ENCODE measurements at places on chromosomes 1 and 21.

DNA sequence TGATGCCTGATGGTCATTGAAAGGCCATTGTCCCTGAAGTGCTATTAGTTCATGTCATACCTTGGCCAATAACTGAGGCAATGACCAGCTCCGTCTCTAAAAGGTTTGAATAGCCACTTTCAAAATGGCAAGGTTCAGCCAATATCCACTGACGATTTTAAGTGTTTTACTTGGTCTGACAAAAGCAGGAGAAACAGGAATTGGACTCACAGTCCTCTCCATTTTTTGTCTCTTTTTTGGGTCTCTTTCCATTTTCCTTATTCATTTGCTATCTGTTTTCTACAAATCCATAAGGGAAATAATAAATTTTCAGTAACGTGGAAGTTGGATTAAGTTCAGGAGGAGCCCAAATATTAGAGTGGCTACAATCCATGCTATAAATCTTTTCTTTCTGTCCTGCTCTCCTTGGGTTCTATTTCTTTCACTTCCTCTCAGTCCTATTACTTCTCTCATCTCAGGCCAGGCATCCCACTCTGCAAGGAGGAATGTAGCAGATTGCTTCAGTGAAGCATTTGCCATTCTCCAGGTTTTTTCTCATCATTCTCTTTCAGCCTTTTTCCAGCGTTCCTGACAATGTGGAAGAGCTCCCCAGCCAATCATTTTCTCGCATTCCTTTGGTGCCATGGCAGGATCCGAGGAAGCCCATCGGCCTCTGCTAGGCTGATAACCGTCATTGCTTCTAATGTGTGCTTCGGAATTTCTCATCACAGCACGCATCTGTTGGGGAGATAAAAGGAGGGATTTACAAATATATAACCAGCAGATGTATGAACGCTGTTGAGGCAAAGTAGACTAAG, 414.5 kb downstream of the ADGRL2 start:
- no peak for DNase-seq

DNA sequence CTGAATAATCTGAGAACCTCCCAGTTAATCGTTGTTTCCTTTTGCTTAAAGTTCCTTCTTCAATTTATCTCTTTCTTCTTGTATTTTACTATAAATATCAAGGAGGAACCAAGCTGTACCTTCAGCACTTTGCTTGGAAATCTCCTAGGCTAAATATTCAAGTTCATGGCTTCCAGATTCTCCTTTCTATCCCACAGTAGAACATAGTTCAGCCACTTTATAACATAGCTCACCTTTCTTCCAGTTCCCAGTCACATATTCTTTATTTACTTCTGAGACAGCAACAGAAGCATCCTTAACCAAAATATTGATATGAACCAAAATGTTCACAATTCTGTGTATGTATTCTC, 11.0 kb downstream of the ZMYM4 start:
- no peak for DNase-seq

DNA sequence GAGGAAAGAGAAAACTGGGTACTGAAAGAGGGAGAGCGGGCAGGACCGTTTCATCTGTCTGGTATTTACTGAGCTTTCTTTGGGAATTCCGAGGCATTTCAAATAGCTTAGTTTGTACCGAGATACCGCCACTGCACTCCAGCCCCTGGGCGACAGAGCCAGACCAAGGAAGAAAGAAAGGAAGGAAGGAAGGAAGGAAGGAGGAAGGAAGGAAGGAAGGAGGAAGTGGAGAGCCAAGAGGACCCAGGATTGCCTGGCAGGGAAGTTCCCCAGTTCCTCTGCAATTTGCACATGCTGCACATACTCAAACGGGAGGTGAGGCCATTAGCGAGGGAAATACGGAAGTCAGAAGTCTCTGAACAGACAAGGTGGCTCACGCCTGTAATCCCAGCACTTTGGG, 961 bp upstream of the FUCA1 start:
- no peak for DNase-seq

DNA sequence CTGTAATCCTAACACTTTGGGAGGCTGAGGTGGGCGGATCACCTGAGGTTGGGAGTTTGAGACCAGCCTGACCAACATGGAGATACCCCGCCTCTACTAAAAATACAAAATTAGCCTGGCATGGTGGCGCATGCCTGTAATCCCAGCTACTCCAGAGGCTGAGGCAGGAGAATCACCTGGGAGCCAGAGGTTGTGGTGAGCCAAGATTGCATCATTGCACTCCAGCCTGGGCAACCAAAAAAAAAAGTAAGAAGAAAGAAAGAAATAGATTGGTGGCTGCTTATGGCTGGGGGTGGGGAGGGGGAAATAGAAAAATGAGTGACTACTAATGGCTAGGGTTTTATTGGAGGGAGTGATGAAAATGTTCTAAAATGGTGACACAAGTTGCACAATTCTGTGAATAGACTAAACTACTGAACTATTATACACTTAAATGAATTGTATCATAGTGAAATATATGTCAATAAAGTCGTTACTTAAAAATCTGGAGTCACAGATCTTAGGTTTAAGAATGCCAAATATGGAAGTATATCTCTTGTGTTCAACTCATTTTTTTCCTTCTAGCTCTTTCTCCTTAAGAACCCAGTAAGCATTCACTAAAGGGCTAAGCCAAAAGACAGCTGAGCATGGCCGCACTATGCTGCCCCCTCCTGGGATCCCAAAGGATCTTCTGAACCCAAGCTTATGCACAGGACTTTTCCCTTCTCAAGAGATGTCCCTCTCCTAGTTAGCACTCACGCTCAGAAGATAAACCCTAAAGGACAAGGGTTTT, 3.2 kb upstream of the NPL start:
- peak; percentile 7 for DNase-seq

DNA sequence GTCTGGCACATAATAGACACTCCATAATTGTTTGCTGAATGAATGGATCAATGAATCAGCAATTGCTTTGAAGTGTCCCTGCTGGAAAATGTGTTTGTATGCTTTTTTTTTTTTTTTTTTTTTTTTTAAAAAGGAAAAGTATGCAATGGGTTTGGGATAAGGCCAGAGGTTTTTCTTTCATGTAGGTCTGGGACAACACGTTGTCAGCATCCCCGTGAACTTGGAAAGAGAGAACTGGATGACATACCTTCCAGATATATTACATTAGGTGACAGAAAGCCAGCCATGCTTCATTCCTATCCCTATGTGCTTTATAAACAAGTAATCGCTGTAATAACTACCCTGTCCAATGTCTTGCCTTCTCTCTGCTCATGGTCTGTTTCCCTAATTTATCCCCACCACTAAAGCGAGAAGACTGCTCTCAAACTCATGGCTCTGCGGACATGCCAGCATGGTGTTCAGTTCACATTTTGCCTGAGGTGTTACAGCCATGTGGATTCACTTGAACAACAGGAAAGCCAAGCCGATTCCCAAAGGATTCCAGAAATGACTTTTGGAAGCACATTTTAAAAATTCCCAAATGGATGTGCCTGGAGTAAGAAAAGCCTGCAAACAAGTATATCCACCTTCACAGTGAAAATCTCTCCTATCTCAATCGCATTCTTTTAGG, 34.8 kb upstream of the GREM2 start:
- DNase-seq, result no peak

DNA sequence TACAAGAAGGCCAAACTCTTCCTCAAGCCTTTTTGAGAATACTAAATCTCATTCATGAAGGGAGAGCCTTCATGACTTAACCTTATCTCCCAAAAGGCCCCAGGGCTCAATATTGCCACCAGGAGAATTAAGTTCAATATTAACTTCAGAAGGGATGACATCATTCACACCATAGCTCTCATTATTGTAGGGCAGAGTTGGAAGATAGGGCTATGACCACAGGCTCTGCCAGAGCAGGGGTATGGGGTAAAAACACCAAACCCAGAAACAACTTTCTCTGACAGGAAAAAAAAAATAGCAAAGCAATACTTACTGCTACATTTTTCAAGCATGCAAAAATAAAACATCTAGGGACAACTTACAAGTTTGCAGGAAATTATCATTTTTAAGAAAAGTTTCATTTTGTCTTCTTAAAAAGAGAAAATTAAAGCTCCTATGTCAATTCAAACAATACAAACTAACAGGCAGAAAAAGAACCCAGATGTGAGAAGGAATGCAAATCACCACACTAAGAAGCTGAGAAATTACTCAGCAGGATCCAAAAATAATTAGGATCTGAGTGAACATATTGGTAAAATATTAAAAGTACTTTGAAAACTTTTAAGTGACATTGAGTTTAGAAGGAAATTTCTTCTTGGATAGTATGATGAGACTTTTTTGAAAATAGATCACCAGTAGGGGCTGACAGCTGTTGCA, 1156.5 kb downstream of the NCAM2 start:
- DNase-seq, result no peak

DNA sequence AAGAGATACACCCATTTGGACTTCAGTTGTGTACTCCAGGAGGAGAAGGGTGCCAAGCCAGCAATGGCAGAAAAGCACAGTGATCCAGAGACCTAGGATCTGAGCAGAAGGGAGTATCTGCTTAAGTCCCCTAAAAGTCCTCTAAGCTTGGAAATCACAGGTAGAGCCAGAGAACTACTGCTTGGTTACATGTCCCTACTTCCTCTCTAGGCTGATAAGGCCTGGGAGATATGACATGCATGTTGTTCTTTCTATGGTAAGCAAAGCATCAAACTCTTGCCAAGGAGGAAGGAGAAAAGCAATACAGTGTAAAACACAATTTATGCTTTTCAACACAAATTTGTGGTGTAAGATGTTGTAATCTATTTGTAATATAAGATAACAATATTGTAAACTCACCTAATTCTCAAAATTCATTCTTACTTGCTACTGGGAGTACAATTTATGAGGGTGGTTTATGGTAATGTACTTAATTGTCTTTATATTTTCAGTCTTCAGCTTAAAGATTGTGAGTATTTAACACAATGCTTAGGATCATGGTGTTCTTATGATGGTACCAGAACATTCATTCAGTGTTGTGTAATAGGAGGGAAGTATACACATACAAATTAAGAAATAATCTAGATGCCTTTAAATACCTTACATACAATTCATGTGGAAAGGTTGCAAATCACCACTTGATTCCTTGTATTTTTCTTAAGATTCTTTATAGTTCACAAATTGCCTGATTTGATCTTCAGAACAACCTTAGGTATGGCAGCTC, 49.1 kb upstream of the GNG12 start:
- DNase-seq, result no peak

GRCh38 chr21:25300632-25301031, 306.6 kb downstream of the MRPL39 start:
- no peak for DNase-seq

DNA sequence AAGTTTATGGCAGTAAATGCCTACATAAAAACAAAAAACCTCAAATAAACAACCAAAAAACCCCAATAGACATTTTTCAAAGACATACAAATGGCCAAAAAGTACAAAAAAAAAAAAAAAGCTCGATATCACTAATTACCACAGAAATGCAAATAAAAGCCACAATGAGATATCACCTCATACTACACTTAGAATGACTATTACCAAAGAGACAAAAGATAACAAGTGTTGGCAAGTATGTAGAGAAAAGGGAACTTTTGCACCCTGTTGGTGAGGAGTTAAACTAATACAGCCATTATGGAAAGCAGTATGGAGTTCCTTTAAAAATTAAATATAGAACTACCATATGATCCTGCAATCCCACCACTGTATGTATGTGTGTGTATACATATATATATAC, 21.1 kb downstream of the SLC25A24 start:
- no peak for DNase-seq

DNA sequence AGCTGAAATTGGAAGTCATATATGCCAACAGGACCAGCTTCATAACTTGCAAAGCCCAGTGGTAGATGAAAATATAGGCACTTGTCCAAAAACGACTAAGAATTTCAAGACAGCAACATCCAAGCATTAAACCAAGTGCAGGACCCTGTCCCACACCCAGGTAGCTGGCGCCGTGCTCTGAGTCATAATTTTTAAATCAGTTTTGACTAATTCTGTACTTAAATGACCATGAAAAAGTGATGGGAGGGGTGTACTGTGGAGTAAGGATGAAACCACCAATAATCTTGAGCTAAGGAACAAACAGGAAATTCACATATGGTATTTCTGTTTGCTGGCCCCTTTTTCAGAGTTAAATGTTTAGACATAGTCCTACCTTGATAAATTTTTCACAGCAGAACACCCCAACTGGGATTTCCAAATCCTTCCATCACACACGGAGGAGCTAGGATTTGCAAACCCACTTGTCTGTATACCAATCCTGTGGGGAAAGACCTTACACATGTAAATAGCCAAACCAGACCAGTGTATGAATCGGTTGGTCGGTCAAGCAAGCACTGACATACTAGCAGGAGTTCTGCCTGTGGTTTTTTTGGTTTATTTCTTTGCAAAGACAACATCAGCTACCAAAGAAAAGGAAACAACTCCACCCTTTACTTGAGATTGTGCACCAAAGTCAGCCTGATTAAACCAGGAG, 235.7 kb upstream of the RAB4A start:
- DNase-seq, result no peak

- DNase-seq, result no peak
Measured at GRCh38 chr1:53576866-53577760, 117.9 kb downstream of the DMRTB1 start.

DNA sequence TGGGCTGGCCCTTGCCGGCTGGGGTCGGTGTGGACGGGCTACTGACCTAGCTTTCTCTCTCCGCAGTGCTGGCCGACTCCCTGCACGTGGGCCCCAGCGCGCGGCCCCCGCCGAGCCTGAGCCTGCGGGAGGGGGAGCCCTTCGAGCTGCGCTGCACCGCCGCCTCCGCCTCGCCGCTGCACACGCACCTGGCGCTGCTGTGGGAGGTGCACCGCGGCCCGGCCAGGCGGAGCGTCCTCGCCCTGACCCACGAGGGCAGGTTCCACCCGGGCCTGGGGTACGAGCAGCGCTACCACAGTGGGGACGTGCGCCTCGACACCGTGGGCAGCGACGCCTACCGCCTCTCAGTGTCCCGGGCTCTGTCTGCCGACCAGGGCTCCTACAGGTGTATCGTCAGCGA, 34.9 kb downstream of the PTGFRN start:
- DNase-seq, result no peak

GRCh38 chr1:172180501-172181285, 239.8 kb upstream of the C1orf105 start:
- peak; percentile 20 for DNase-seq

GRCh38 chr1:239389703-239390102, 3.3 kb downstream of the CHRM3 start:
- no peak for DNase-seq

DNA sequence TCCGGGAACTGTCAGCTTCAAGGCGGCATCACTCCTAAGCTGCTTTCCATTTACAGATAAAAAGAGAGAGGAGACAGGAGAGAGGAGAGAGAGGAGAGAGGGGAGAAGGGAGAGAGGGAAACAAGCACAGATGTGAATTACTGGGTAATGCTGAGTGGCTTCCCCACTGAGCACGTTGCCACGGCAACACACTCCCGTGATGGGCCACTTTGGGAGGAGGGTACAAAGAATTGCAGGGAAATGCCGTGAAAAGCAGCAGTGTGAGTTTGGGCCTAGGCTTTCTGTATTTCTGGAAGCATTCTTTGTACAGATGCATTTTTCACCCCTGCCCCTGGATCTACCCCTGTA, 128.0 kb upstream of the IRF2BP2 start:
- no peak for DNase-seq

DNA sequence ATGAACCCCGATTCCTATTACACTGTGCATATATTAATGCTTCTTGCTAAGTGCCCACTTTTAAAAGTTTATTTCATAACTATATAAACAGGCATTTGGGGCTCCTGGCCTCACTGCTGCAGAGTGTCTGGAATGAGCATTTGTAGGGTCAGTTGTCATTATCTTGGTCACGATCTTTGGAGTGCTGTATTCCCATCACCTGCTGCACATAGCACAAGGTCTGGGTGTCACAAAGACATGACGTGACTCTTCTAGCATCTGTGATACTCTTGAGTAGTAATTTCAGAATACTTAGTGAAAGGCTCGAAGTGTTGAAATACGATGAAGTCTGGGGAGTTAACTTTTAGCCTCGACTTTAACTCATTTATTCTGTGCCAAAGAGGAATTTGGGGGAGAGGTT, 186.4 kb downstream of the FMN2 start:
- no peak for DNase-seq

Data from CD8-positive, alpha-beta memory T cell (primary cell).